Esophagus squamous epithelium (tissue), 5 donors: ENCODE measurements at places on chromosomes 5 and 9.

- H3K36me3 ChIP-seq: no peaks in the 10 kb centered on the region
- no peak for DNase-seq
- no peaks in the 10 kb centered on the region for H3K27me3 ChIP-seq
- no peak overlapping the region for H3K4me3 ChIP-seq
Observed at GRCh38 chr5:150603052-150603451, 37.4 kb upstream of the SYNPO start.

DNA sequence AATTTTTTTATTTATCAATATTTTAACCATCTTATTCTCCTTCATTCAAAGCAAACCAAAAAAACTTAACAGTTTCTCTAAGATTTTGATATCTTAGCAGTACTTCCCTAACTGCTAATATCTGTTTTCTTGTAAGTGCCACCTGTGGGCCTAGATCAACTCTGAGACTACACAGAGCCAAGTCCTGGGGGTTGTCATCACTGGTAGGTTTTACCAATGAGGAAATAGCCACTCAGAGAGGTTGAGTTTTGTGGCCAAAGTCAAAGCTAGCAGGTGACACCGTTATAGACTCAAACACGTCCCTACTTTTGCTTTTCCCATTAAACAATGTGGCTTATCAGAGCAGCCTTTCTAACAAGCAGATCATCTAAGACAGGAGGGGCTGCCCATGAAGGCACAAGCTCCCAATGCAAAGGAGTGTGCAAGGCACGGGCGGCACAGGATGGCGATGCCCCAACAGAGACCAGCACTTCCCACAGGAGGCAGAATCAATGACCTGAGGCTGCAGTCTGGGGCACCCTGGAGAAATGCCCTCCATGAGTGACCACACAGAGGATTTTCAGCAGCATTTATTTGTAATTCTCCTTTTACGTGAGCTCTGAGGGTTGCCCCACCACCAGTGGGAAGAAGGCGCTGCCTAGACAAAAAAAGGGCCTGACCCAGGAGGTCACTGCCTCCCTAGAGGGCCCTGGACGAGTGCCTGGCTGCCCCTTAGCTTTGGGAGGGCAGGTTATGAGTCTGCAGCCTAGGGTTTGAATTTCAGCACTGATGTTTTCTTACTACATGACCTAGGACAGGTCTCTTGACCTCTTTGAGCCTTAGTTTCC is 7.4 kb downstream of the TBC1D2 start:
- H3K36me3 ChIP-seq: no peaks in the 10 kb centered on the region
- peaks cover 62% of the 10 kb centered on the region for H3K4me1 ChIP-seq
- no peak overlapping the region for H3K4me3 ChIP-seq
- peak overlapping the region; percentile 99 for H3K27ac ChIP-seq
- H3K27me3 ChIP-seq: no peaks in the 10 kb centered on the region

GRCh38 chr5:134124289-134125038 is 10.0 kb downstream of the TCF7 start:
- DNase-seq: no peak
- H3K4me3 ChIP-seq: no peak overlapping the region
- H3K4me1 ChIP-seq: peaks cover 6% of the 10 kb centered on the region
- H3K27ac ChIP-seq: peak overlapping the region; percentile 83
- H3K36me3 ChIP-seq: no peaks in the 10 kb centered on the region

GRCh38 chr9:6777213-6777902 is 19.6 kb downstream of the KDM4C start:
- DNase-seq: no peak
- no peak overlapping the region for H3K27ac ChIP-seq
- H3K4me3 ChIP-seq: no peak overlapping the region
- no peaks in the 10 kb centered on the region for H3K27me3 ChIP-seq
